ENCODE measurements at places on chromosomes 2 and 18.
A peak's percentile ranks its signal among the peaks of the same experiment; 100 is the strongest.

DNA sequence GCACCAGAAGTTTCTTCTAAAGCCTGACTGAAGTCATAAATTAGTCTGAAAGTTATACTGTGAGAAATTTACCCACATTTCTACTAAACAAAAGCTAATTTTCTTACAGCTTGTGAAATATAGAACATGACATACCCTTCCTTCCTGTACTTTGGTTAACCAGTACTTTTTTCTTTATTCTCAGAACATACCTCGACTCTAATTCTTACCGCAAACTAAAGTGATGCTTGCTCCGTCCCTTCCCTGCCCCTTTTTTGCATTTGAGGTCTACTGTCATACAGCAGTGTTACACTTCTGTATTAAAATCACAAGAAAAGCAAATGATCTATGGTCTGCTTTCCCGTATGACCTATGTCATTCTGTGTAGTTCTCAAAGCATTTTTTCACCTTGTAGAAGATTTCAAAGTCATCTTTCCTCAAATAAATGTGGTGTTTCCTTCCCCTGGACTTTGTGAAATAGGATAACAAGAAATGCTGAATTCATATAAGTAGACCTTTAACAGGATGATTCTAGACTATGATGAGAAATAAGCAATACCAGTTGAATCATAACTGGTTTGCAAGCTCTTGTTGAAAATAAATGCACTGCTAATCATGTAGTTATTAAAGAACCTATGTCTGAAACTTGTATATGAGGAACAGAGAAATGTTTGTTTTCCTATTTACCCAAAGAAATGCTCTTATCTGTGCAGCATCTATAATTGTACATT, 30.4 kb downstream of the CYTIP start:
- DNase-seq: no peak

GRCh38 chr2:46855805-46856204, 59.8 kb downstream of the MCFD2 start:
- DNase-seq: no peak

DNA sequence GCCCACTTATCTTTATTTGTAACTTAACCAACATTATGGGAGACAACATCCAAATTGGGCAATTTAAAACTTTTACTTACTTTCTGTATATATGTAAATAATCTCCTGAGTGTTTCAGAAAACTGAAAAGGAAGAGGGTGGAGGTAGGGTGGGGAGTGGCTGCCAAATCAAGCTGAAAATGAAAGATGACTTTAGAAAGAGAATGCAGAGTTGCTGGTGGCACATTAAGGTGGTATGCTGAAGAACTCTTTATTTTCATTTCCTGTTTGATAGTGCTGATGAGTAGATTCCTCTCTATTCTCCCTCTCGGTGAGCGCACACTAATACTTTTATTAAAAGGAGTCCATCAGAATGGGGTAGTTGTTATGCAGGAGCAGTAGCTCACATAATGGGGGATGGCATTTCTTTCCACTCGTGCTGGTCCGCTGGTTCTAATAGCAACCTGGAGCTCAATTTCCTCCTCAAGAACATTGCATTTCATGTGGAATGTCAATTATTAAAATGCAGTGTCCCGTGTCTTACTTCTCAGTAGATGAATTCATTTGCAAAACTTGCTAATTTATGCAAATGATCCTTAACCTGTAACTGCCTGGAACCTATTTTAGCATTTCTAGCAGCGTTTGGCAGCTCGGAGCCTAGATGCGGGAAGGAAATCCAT, 466.9 kb upstream of the HNRNPA3 start:
- no peak for DNase-seq

DNA sequence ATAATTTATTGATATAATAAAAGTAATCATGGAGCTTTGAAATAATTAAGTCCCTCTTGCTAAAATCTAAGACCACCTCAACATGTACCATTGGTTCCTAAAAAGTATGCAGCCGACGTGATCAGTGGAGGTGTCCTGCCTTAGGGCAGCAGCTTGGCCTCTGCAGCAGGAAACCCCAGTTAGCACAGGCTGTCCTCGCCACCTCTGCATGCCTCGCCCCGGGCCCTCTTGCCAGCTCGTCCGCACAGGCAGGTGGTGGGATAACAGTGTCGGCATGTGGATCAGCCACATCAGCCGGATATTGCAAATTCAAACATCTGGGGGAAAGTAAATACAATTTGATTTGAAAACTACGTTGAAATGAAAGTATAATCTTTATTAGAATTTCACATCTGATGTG, 22.9 kb downstream of the COA5 start:
- no peak for DNase-seq

- DNase-seq: peak; percentile 26
Observed at GRCh38 chr18:32576296-32576916, 105.7 kb upstream of the GAREM1 start.

DNA sequence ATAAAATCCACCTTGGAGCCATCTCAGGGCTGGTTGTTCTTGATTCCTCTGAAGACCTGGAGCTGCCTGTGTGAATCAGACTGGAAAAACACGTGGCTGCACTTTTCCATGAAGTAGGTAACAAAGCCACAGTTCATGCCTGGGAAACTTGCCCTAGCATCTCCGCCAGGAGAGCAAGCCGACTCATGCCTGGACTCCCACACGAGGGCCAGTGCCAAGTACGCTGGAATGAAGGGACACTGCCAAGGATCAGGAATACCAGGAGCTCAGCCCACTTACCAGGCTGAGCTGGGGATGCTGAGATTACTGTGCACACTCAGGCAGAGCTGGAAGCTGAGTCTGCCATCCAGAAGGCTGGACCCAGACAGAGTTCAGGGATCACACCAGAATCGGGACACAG, 10.9 kb upstream of the FHL2 start:
- peak; percentile 85 for DNase-seq

- peak; percentile 78 for DNase-seq
Observed at GRCh38 chr2:180978903-180979748, 1.3 kb upstream of the UBE2E3 start.

DNA sequence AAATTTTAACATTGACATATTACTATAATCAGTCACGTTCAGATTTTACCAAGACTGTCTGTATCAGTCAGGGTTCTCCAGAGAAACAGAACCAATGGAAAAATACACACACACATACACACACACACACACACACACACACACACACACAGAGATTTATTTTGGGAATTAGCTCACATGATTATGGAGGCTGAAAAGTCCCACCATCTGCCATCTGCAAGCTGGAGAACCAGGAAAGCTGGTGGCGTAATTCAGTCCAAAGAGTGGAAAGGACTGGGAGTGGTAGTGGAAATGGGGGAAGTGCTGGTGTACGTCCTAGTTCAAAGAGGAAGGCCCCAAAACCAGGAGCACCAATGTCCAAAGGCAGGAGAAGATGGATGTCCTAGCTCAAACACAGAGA, 166.4 kb downstream of the AKAIN1 start:
- no peak for DNase-seq

GRCh38 chr2:75612108-75612861, 34.3 kb upstream of the MRPL19 start:
- no peak for DNase-seq

DNA sequence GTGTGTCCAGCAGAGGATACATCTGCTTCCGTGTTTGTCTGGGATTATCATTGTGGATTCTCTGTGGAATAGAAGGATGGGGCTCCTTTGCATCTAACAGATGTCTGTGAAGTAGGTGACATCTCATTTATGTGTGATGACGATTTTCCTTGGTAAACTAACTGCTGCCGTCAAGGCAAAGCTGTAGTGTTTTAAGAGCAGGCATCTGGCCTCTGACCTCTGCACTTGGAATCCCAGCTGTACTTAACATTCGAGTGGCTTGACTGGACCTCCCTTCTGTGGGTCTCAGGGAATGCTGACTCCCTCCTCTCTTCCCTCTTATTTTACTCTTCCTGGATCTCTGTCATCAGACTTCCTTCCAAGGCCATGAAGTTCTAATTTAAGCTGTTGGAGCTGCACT, 56.4 kb downstream of the DCDC2C start:
- DNase-seq: no peak

DNA sequence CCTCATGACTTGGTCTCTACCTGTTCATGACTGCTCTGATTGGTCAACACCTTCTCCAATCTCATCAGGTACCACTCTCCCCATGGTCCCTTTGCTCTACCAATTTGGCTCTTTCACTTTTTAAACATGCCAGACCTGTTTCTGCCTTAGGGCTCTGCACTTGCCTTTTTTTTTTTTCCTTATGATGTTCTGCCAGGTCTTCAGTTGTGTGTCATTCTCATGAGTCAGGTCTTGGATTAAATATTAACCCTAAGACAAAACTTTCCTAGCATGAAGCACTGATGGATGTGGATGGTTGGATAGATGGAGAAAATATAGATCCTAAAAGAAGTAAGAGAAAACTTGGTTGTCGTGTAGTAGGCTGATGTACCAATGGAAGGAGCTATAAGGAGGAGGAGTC, 219.3 kb downstream of the TTC32 start:
- DNase-seq: no peak

DNA sequence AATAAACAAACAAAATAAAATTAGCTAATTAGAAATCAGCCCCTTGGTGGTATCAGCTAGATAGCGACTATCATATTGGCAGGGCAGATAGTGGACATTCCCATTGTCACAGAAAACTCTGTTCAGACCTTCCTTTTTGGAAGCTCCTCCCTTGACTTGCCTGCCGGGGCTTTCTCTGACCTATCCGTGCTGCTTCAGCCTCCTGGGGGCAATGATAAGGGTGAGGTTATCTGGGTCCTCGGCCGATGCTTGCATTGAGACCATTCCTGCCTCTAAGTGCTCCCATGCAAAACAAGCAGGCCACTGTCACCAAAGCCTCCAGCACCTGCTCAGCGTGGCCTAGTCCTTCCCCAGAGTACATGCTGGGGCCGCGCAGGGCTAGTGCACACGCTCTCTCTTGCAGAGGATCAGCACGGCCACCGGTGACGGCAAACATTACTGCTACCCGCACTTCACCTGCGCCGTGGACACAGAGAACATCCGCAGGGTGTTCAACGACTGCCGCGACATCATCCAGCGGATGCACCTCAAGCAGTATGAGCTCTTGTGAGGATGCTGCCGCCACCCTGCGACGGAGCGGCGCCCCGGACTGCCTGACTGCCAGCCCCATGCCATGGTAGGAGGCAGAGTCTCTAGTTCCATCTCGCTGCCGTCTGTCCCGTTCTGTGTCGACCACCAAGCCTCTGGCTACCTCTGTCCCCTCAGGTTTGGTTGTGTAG, 27.4 kb downstream of the MPPE1 start:
- no peak for DNase-seq

GRCh38 chr18:44887227-44887631, 206.5 kb downstream of the SETBP1 start:
- DNase-seq: peak; percentile 72

- DNase-seq: no peak
Observed at GRCh38 chr2:23100406-23100805, 284.6 kb upstream of the KLHL29 start.

DNA sequence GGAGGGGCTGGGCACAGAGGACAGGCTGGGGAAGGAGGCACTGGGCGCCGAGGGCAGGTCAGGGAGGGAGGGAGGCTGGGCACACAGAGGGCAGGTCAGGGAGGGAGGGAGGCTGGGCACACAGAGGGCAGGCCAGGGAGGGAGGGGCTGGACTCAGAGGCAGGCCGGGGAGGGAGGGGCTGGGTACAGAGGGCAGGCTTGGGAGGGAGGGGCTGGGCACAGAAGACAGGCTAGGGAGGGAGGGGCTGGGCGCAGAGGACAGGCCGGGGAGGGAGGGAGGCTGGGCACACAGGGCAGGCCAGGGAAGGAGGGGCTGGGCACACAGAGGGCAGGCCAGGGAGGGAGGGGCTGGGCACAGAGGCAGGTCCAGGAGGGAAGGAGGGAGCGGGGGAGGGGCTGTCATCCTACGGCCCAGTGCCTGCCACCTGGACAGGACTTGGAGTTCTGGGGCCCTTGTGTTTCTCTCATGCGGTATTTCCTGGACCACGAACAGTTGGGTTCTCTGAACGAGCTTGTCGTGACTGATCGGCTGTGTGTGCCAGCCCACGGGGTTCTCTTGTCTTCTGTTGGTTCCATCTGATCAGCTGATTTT, 46.7 kb upstream of the KCNG2 start:
- no peak for DNase-seq

- DNase-seq: no peak
Observed at GRCh38 chr2:229578052-229578846, 136.1 kb downstream of the DNER start.

GRCh38 chr2:32787207-32787606, 159.4 kb downstream of the TTC27 start:
- DNase-seq: no peak

GRCh38 chr2:10059016-10059351, 15.6 kb downstream of the KLF11 start:
- no peak for DNase-seq

DNA sequence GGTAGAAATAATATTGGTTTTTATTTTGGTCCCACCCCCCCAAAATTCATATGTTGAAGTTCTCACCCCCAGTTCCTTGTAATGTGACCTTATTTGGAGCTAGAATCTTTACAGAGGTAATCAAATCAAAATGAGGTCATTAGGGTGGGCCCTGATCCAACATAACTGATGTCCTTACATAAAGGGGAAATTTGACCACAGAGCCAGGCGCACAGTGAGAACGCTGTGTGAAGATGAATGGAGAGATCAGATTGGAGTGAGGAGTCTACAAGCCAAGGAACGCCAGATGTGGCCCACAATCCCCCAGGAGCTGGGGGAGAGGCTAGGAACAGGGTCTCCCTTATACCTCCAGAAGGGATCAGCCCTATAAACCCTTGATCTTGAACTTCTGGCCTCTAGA, 31.6 kb upstream of the TRIB2 start:
- DNase-seq: peak; percentile 59

- no peak for DNase-seq
Observed at GRCh38 chr2:176501617-176502016, 232.4 kb downstream of the MTX2 start.

Measured in fibroblast of skin of abdomen (primary cell).